ENCODE measurements at places on chromosomes 13 and 19.

DNA sequence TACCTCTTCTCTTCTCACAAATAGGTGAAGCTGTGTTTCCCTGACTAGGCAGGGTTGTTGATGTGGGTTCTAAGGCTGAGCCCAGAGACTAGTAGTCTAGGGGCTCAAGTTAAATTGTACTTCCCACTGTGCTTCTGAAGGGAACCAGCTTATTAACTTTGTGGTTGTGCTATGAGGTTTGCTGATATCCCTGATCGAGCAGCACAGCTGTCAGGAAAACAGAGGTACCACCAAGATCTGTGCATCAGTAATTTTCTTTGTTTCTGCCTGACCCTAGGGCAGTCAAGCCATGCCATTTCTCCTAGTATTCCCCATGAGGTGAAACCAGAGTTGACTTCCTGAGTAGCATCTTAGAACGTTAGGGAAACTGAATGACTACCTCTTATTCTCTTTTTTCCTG lies 853.8 kb upstream of the MIR17HG start:
- no peak for DNase-seq

DNA sequence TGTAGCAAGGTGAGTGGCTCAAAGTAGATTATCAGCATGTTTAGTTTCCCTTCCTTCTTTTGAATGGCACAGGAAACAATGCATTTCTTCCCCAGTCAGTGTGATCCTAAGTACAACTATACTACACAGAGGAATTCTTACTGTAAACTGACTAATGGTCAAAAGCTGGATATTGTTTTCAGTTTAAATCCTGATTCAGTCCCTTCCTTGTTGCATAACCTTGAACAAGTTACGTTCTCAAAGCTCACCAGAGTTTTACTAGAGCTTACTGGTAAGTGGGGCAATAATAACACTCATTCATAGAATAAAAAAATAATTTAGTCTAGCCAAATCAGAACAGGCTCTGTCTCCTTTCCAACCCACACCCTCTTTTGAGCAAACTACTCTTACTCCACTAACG lies 180.1 kb downstream of the POSTN start:
- no peak for DNase-seq

DNA sequence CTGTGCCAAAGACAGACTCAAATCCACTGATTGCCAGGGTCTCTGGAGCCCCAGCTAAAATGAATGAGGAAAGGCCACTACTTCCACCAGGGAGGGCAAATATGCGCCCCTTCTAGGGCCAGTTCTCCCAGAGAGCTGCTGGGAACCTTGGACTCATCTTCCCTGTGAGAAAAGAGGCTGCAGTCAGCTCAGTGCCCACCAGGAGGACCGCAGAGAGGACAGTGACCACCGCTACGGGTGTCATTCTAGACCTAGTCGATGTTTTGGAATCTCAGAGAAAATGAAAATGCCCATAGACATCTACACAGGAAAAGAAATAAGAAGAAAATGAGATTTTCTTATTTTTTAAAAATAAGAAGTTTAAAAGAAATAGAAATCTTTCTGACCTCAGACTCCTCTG lies 235.1 kb downstream of the UQCRFS1 start:
- no peak for DNase-seq

GRCh38 chr13:99639126-99639525 lies 137.9 kb downstream of the TM9SF2 start:
- DNase-seq, result no peak

GRCh38 chr19:17517898-17518297 lies 6.4 kb downstream of the PGLS start:
- no peak for DNase-seq

GRCh38 chr13:49443357-49443703 lies 534 bp downstream of the CAB39L start:
- DNase-seq, result no peak
